GM06990 (cell line): ENCODE measurements at places on chromosomes 2 and 18.

- no peak for DNase-seq
Observed at GRCh38 chr2:109662889-109663288, 48.7 kb downstream of the SOWAHC start.

DNA sequence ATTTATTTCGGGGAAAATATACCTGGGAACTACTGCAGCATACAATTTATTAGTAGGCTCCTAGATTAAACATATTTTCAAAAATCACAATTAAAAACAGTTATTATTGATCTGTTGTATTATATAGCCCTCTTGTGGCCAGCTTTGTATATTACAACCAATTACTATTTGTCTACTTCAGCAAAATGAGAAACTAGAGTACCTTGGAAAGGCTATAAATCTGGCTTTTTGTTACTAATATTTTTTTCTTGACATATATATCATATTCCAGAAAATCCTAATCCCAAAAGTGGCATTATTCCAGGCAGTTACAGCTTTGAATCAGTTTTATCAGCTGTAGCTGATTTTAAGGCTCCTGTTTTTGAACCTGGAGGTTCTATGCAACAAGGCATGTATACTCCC, 101.2 kb downstream of the UBR3 start:
- peak; percentile 9 for DNase-seq

GRCh38 chr2:230430957-230431910, 15.2 kb downstream of the SP100 start:
- no peak for DNase-seq

DNA sequence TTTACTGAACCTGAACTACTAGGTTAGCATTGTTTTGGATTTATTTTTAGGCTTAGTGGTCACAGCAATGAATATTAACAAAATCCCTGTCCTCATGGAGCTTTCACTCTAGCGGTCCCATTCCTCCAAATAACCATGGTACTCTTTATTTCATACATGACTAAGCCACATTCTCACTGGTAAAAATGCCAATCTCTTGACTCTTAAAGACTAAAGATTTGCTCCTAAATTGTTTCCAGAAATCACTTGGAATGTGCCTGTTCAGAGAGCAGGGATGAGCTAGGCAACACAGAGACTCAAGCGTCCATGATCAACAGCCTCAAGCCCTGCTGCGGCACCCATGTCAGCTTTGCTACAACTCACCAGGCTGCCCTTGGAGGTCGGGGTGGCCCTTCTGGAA, 13.5 kb downstream of the LMAN1 start:
- no peak for DNase-seq

GRCh38 chr2:199692489-199692888, 158.5 kb downstream of the FTCDNL1 start:
- DNase-seq, result no peak

- no peak for DNase-seq
Observed at GRCh38 chr2:15677141-15677843, 85.6 kb downstream of the DDX1 start.

DNA sequence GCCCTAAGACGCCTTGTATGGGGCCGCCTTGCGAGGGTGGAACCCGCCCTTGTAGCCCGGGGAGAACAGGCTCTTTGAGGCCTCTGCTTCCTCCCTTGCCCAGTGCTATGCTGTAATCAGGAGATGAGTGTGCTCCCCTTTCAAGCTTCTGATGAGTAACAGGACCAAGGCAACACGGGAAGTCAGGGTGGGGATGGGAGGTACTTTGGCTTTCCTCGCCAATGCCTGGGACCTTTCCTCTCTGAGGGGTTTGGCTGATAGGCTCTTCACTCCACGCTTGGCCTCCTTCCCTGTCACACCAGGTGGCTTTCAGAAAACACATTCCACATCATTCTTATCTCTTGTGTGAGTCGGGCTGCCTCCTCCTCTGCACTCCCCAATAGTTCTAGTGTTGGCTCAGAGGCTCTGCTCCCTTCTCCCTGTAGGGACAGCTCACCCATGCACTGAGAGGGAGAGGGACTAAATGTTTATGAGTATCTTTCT, 223.7 kb upstream of the TRIB2 start:
- no peak for DNase-seq
